ENCODE measurements at places on chromosomes 16 and 17. TPM values are rescaled to one million over a fixed set of nuclear protein-coding genes. Genes with fewer than 3 reads are reported as not detected.

NSMCE1 gene
- 61.1 TPM for total RNA-seq

ST6GALNAC2 gene
- 0.51 TPM for total RNA-seq

CTRB1 gene
- total RNA-seq: not detected

NGFR gene
- total RNA-seq: 0.85 TPM

IGFALS gene
- total RNA-seq: not detected

SPATA22 gene
- not detected for total RNA-seq

HP gene
- not detected for total RNA-seq

CHST6 gene
- total RNA-seq: 0.17 TPM

ABI3 gene
- total RNA-seq: not detected

SGCA gene
- total RNA-seq: 0.54 TPM

PIK3R5 gene
- total RNA-seq: 0.13 TPM

TBC1D3K gene
- not detected for total RNA-seq

KRT28 gene
- not detected for total RNA-seq

SENP3 gene
- 102 TPM for total RNA-seq

PHB1 gene
- 324 TPM for total RNA-seq

CLEC10A gene
- not detected for total RNA-seq

GAS2L2 gene
- 0.13 TPM for total RNA-seq

SHISA6 gene
- not detected for total RNA-seq

BRICD5 gene
- total RNA-seq: 4.5 TPM

PRSS8 gene
- 1.4 TPM for total RNA-seq

SULT1A2 gene
- total RNA-seq: not detected

RDM1 gene
- 3.0 TPM for total RNA-seq

FOXJ1 gene
- 1.1 TPM for total RNA-seq

UTS2R gene
- total RNA-seq: 0.06 TPM

TNFRSF12A gene
- 495 TPM for total RNA-seq

CAVIN1 gene
- 352 TPM for total RNA-seq

PPM1E gene
- total RNA-seq: 0.02 TPM

DNAH3 gene
- total RNA-seq: 0.36 TPM

CCL14 gene
- not detected for total RNA-seq

ZNF785 gene
- not detected for total RNA-seq

VPS9D1 gene
- total RNA-seq: 4.6 TPM

GJD3 gene
- 0.71 TPM for total RNA-seq

TBC1D3C gene
- not detected for total RNA-seq

CCL3 gene
- not detected for total RNA-seq

EIF5A gene
- total RNA-seq: 1,536 TPM

SLC35G6 gene
- not detected for total RNA-seq

HEXIM1 gene
- 39.3 TPM for total RNA-seq

LLGL2 gene
- total RNA-seq: 20.1 TPM

RETREG3 gene
- 27.5 TPM for total RNA-seq

PROCA1 gene
- total RNA-seq: 1.4 TPM

MYADML2 gene
- not detected for total RNA-seq

CBX2 gene
- total RNA-seq: 11.9 TPM

CDH11 gene
- total RNA-seq: 0.64 TPM

MAF gene
- total RNA-seq: 0.26 TPM

GPR139 gene
- total RNA-seq: not detected

C16orf92 gene
- not detected for total RNA-seq

PDILT gene
- total RNA-seq: not detected

NME4 gene
- total RNA-seq: 275 TPM

AANAT gene
- 0.31 TPM for total RNA-seq

HSF4 gene
- total RNA-seq: 17.0 TPM

NDUFAF8 gene
- total RNA-seq: 117 TPM

CACNG5 gene
- not detected for total RNA-seq

ZNF597 gene
- 0.90 TPM for total RNA-seq
